ENCODE measurements at places on chromosomes 1 and 21. TPM values are rescaled to one million over a fixed set of nuclear protein-coding genes. Genes with fewer than 3 reads are reported as not detected.

DNA sequence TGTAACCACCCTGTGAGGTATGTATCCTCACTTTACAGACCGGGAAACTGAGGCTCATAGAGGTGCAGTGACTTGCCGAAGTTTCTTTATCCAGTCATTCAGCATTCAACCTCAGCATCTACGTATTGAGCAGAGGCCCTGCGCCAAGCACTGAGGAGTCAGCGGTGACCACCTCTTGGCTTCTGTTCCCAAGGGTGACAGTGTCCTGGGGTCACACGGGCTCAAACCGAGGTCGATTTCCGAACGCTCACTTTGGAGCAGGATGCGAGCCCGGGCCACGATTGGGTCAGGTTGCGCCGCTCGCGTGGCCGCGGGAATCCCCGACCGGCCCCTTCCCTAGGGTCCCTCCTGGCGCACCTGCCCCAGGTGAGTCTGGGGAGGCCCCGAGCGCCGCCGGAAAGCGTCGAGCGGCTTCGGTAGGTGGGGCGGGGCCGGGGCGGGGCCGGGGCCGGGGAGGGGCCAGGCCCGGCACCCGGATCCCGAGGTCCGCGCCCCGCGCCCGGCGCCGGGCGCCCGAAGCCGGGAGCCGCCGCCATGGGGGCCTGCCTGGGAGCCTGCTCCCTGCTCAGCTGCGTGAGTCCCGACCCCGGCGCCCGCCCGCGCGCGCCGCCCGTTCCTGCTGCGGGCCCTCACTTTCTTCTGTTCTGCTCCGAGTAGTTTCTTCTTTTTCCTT lies at the start of gene SERINC2:
SERINC2 (plus strand) TSS at position 482 of the 673 bp plus-strand sequence; CDS start at position 535, 53 bp downstream.
- peak within 1 kb of the TSS; percentile 86 for H3K4me3 ChIP-seq
- peaks cover 26% of the 10 kb centered on the region for H3K36me3 ChIP-seq
- peaks cover 38% of the 10 kb centered on the region for H3K4me1 ChIP-seq
- no peaks in the 10 kb centered on the region for H3K27me3 ChIP-seq
- H3K27ac ChIP-seq = peak within 1 kb of the TSS; percentile 48
- DNase-seq = no peak

GRCh38 chr1:152683846-152684245 lies 2.1 kb upstream of the LCE2B start:
- peaks cover 9% of the 10 kb centered on the region for H3K27me3 ChIP-seq
- H3K27ac ChIP-seq = no peak overlapping the region
- no peaks in the 10 kb centered on the region for H3K4me1 ChIP-seq

DNA sequence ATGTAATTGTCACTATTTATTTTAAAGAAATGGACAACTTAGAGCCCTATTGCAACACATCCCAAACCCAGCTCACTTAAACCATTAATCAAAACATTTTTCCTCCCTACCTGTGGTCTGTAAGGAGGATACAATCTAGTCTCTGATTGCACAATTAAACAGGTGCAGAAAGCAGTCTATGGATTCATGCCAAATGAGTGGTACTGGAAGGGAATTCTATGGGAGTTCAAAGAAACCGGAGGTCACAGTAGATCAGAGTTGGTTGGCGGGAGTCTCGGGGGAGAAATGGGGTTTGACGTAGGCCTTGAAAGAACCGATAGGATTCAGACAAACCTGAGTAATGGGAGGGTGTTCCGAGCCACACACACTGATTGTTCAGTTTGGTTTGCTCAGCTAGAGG lies 314.9 kb downstream of the KIF26B start:
- H3K27me3 ChIP-seq = no peaks in the 10 kb centered on the region
- no peaks in the 10 kb centered on the region for H3K4me1 ChIP-seq
- H3K4me3 ChIP-seq = no peak overlapping the region

GRCh38 chr1:214337015-214337414 lies 56.1 kb downstream of the SMYD2 start:
- no peak overlapping the region for H3K27ac ChIP-seq
- H3K27me3 ChIP-seq = no peaks in the 10 kb centered on the region
- DNase-seq = no peak
- no peak overlapping the region for H3K4me3 ChIP-seq

DNA sequence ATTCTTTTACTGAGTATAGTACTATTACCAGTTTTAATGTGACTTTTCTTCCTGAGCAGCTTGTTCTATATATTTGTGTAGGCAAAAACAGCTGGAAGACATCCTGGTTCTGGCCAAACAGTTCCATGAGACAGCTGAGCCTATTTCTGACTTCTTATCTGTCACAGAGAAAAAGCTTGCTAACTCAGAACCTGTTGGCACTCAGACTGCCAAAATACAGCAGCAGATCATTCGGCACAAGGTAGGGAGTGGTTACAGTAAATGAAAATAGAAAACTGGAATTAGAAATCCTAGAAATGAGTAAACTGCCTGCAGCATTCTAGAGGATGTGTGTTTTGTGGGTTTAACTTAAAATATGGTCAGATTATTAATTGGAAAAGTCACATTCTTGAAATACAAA lies 64.1 kb upstream of the BMP8A start:
- H3K4me3 ChIP-seq = no peak overlapping the region
- no peak overlapping the region for H3K27ac ChIP-seq
- peaks cover 11% of the 10 kb centered on the region for H3K4me1 ChIP-seq

The RNPC3 gene
- 5.1 TPM for total RNA-seq

DNA sequence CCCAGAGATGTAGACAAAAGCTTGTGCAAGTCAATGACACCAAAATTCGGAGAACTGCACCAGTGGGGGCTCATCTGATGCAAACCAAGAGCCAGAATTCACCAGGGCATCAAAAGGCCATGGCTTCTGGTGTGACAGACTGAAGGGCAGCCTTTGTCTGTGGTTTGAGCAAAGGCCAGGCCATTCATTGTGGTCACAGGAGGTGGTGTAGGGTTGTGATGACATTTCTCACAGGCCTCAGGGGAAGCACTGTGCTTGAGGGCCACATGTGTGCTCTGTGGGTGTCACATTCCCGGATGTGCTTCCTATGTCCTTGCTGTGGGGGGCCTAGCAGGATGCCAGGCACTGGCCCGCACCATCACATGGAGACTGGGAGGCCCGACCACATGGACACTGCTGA lies 22.5 kb upstream of the KCNE1 start:
- peaks cover 58% of the 10 kb centered on the region for H3K4me1 ChIP-seq
- no peaks in the 10 kb centered on the region for H3K27me3 ChIP-seq
- H3K4me3 ChIP-seq = no peak overlapping the region
- DNase-seq = peak; percentile 78
